ENCODE measurements at places on chromosomes 3 and 15. TPM values are rescaled to one million over a fixed set of nuclear protein-coding genes. Genes with fewer than 3 reads are reported as not detected.
A peak's percentile ranks its signal among the peaks of the same experiment; 100 is the strongest.

DNA sequence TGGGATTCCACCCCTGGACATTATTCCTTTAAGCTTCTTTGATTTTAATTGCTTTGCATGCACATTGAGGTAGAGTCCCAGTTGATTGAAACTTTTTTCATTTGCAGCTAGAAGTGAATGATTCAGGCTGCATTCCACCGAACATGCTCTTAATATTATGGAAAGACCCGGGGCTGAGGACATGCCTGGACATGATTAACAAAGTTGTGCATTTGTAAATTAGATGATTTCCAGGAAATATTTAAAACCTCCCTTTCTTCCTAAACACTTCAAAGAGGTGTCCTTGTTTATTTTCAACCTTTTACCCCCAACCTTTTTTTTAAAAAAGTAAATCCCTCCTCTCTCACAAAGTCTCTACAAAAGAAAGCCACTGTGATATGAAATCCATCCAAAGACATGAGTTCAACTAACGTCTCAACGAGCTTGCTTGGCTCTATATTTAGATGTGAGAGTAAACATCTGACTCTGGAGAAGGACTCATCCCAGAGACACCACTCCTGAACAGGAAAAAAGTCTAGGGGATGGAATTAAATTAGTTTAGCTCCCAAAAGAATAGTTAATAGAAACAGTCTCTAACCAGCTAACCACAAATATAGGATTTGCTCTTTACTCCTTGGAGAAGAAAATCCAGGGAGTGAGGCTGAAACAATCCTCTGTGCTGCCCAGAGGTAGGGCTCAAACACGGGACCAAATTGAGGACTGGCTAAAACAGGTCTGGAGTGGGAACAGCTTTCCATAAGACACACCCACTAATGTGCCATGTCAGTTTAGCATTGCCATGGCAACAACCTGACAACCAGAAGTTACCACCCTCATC lies 83.1 kb downstream of the XXYLT1 start:
- no peak overlapping the region for H3K4me3 ChIP-seq
- peaks cover 7% of the 10 kb centered on the region for H3K36me3 ChIP-seq
- no peaks in the 10 kb centered on the region for H3K27me3 ChIP-seq
- H3K4me1 ChIP-seq: peaks cover 26% of the 10 kb centered on the region

GRCh38 chr3:141798448-141798845 lies 35.2 kb downstream of the GRK7 start:
- H3K4me1 ChIP-seq: peaks cover 54% of the 10 kb centered on the region
- peaks cover 5% of the 10 kb centered on the region for H3K27me3 ChIP-seq
- H3K36me3 ChIP-seq: peaks cover 3% of the 10 kb centered on the region
- DNase-seq: no peak
- H3K4me3 ChIP-seq: peak overlapping the region; percentile 84

- H3K27ac ChIP-seq: no peak overlapping the region
- no peaks in the 10 kb centered on the region for H3K4me1 ChIP-seq
- no peaks in the 10 kb centered on the region for H3K36me3 ChIP-seq
- no peak for DNase-seq
These were observed 112.1 kb downstream of the SEC22A start for GRCh38 chr3:123313889-123314288.

- H3K27me3 ChIP-seq: peaks cover 5% of the 10 kb centered on the region
- peaks cover 69% of the 10 kb centered on the region for H3K4me1 ChIP-seq
- H3K36me3 ChIP-seq: peaks cover 22% of the 10 kb centered on the region
These were observed 62.9 kb downstream of the FNDC3B start for GRCh38 chr3:172102123-172102882.

GRCh38 chr3:72220946-72221345 lies 436.0 kb upstream of the PROK2 start:
- no peak for DNase-seq
- H3K4me1 ChIP-seq: no peaks in the 10 kb centered on the region
- H3K36me3 ChIP-seq: peaks cover 6% of the 10 kb centered on the region
- H3K27me3 ChIP-seq: peaks cover 4% of the 10 kb centered on the region
- H3K27ac ChIP-seq: no peak overlapping the region
- H3K4me3 ChIP-seq: no peak overlapping the region

- no peaks in the 10 kb centered on the region for H3K36me3 ChIP-seq
- no peak overlapping the region for H3K4me3 ChIP-seq
- H3K27me3 ChIP-seq: no peaks in the 10 kb centered on the region
- H3K4me1 ChIP-seq: no peaks in the 10 kb centered on the region
These were observed 954.8 kb downstream of the GBE1 start for GRCh38 chr3:80806673-80807072.

- H3K4me3 ChIP-seq: no peak overlapping the region
- DNase-seq: no peak
- H3K27ac ChIP-seq: no peak overlapping the region
- H3K36me3 ChIP-seq: no peaks in the 10 kb centered on the region
- H3K4me1 ChIP-seq: peaks cover 4% of the 10 kb centered on the region
These were observed 116.6 kb downstream of the ST8SIA2 start for GRCh38 chr15:92510163-92510882.

- H3K27me3 ChIP-seq: no peaks in the 10 kb centered on the region
- no peak for DNase-seq
- no peaks in the 10 kb centered on the region for H3K4me1 ChIP-seq
These were observed 23.5 kb downstream of the TSEN2 start for GRCh38 chr3:12507591-12508281.

The LRRIQ4 gene
- total RNA-seq: not detected

The ADGRG7 gene
- not detected for total RNA-seq

The SEMA5B gene
- not detected for total RNA-seq

The RPL14 gene
- total RNA-seq: 2,359 TPM

The FBXL22 gene
- 0.81 TPM for total RNA-seq

Data from activated CD4-positive, alpha-beta T cell treated with anti-CD3 and anti-CD28 coated beads, Interleukin-2, amount 10 ng/mL, durations not matched to agents 7 days and 5 days (primary cell).